ENCODE measurements at places on chromosomes 5 and 9.

GRCh38 chr9:74412236-74412979 is 84.7 kb upstream of the RORB start:
- no peak for DNase-seq

GRCh38 chr5:10644192-10644591 is 80.3 kb downstream of the ANKRD33B start:
- no peak for DNase-seq

DNA sequence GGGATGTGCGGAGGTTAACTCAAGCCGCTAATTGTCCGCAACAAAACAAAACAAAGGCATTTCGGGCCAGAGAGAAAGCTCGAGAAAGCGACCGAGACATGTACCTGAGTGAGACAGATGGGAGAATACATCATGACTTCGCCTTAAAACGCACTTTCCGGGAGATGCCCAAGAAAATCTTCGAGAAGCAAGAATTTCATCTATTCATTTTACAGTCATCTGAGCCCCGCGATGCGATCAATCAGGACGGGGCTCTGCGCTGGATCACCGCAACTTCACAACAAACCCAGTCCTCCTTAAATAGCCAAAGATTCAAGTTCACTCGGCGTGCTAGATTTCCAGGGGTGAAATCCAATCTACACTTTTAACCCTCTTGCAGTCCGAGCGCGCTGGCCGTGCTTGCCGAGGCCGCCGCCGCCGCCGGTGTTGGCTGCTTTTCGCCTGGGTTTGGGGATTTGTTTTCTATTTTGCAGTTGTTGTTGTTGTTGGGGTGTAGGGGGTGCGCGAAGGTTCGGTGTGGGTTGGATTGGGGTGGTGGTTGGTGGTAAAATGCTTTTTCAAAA is 482 bp downstream of the NFIB start:
- DNase-seq = no peak

DNA sequence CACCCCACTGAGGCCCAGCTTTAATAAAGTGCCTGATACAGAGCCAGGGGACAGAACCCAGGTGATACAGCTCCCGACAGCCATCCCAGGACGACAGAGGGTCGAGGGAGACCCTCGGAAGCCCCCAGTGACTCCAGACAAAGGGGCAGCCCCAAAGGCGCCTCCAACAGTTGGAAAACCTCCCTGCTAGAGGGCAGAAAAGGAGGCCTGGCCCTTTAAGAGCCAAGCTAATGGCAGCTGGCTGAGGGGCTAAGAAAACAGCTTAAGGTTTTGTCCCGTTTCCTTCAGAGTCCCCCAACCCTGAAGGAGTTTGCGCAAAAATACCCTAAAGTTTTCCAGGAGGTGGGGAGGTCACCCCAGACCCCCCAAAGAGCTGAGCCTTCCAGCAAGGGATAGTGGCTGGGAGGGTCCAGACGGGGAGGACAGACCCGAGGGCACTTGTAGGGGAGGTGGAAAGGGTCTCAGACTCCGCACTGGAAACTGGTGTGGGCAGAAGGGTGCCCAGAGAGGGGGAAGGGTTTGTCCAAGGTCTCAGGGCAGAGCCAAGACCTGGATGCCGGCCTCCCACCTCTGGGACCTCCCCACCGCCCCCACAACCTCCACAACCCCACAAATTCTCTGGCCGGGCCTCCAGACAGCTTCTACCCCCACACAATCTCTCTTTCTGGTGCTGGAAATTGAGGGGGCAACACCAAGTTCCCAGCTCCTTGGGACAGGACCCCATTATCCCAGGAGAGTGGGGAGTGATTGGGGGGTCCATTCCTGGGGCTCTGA is 8.2 kb upstream of the AK1 start:
- DNase-seq = no peak

- no peak for DNase-seq
These were observed 5.7 kb upstream of the BRD3 start for GRCh38 chr9:134073500-134073899.

DNA sequence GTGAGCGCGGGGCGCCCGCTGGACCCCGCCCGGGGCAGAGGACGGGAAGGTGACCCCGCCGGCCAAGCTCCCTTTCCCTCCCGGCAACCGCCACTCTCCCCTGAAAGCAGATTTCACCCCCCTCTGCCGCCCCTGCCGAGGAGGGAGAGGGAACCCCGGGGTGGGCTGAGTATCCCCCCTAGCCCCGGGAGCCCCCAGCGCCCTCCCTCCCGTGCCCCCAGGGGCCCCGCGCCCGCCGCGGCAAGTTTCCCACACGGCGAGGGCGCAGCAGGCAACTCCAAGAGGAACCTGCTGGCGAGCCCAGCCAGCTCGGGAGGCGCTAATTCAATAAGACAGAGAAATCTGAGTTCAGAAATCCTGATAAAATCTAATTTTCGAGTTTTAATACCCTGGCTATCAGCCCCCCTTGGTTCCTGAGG is 1.6 kb downstream of the NTNG2 start:
- DNase-seq = no peak

DNA sequence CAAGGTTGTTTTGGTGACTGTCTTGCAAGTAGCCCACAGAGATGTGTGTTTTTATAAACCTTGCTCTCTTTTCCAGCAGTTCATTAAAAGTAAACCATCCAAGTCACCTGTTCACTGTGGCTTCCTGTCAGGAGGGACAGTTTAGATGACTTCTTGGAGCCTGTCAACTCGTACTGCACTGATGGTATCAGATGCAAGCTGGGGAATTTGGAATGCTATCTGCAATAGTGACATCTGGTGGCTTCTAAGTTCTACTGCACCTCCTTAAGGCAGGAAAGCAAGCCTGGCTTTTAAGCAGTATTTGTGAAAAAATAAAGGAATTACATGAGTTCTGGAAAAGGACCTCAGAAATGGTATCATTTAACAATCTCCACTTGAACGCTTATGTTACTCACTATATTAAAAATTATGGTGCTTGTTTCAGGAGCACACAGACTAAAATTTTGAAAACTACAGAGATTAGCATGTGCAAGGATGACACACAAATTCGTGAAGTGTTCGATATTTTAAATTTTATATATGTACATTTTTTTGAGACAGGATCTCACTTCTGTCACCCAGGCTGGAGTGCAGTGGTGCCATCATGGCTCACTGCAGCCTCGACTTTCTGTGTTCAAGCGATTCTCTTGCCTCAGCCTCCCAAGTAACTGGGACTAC is 164.0 kb downstream of the TTC39B start:
- DNase-seq = peak; percentile 64

DNA sequence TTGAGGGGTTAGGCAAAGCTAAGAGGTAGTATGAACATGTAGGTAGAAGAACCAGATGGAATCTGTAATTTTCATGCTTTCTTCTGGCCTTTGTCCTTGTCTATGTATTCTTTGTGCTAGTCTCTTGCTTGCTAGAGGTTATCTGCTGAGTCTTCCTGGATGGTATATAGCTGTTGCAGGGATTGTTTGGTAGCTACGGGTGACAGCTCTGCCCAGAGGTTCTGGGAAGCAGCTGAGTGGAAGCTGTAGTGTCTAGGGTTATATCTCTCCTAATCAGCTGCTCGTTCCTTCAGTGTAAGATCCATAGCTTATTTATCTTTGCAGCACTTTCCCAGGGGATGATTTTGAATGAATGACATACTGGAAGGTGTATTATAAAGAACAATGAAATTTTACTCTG is 100.3 kb downstream of the ATG10 start:
- no peak for DNase-seq

Data from hindlimb muscle (tissue), 1 donor.